Caudate nucleus (tissue), 63 donors: ENCODE measurements at places on chromosomes 16 and 17.
A peak's percentile ranks its signal among the peaks of the same experiment; 100 is the strongest.

- DNase-seq: no peak
Observed at GRCh38 chr17:58176200-58176599, 9.4 kb downstream of the OR4D2 start.

DNA sequence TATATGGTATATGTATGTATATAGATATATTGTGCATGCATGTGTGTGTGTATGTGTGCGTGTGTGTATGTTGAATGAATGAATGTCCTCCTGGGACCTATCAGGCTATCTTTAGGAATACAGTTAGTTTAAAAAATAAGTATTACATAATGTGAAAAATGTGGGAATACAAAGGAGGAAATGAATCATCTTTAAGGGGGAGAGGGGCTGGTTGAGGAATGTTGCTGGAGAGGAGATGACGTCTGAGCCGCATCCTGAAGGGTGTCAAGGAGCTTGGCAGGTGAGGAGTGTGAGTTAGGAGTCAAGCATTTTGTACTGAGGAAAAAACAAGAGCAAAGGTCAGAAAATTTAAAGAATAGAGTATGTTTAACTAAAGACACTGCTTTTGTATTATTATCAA lies 62.4 kb upstream of the NLK start:
- no peak for DNase-seq

- DNase-seq: no peak
Observed at GRCh38 chr17:77873500-77874302, 84.8 kb upstream of the TNRC6C start.

GRCh38 chr17:17810084-17810894 lies 26.5 kb downstream of the SREBF1 start:
- no peak for DNase-seq

DNA sequence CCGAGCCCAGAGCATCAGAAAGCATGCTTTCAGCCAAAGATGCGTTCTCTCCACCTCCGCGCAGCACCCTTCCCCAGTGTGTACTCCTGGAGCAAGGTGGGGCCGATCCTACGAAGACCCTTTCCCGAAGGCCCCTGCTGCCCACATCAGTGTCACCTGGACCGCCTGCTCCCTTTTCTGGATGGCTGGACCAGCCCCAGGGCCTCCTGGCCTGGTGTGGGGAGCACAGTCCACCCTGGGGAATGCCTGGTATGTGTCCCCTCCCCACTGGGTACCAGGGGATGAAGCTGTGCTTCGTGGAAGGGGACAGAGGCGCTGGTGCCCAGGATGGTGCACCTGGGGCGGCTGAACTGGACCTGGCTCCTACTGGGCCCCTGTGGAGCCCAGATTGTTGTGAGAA lies 173.8 kb downstream of the SEC14L1 start:
- no peak for DNase-seq

DNA sequence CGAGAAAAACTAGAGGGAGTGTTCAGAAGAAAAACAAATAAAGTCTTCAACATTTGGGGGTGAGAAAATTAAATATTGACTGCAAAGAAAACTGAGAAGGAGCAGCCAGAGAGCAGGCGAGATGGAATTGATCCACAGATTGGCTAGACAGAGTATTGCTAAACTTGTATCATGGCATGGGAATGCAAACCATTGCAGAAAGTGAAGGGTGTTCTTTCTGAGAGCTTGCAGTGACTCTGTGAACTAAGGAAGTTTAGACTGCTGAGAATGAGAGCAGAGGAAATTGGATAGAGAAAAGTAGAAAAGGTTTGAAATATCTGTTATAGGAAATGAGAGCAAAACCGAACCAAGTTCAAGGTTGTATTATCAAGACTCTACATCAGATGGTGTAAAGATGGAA lies 191.5 kb downstream of the HS3ST3A1 start:
- no peak for DNase-seq

- DNase-seq: no peak
Observed at GRCh38 chr16:46991729-46992704, 18.5 kb upstream of the DNAJA2 start.

DNA sequence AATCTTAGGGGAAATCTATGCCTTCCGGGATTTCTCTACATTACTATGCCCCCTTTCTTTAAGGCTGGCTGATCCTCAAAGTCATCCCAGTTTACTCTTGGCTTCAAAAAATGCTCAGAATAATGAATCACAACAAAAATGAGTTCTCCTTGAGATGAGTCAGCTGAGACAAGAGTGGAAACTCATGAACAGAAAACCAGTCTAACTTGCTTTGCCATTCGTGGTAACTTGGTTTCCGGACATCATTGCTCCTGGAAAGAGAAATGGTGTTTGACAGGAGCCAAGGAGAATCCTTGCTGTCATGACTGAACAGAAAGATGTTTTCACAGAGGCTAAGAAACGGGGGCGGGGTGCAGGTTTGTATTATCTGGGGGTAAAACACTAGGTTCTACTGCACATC lies 435.6 kb upstream of the DYNLRB2 start:
- DNase-seq: no peak

GRCh38 chr17:81092518-81093095 lies 57.7 kb downstream of the BAIAP2 start:
- no peak for DNase-seq

- DNase-seq: no peak
Observed at GRCh38 chr17:41919840-41920579, 1.3 kb upstream of the ACLY start.

DNA sequence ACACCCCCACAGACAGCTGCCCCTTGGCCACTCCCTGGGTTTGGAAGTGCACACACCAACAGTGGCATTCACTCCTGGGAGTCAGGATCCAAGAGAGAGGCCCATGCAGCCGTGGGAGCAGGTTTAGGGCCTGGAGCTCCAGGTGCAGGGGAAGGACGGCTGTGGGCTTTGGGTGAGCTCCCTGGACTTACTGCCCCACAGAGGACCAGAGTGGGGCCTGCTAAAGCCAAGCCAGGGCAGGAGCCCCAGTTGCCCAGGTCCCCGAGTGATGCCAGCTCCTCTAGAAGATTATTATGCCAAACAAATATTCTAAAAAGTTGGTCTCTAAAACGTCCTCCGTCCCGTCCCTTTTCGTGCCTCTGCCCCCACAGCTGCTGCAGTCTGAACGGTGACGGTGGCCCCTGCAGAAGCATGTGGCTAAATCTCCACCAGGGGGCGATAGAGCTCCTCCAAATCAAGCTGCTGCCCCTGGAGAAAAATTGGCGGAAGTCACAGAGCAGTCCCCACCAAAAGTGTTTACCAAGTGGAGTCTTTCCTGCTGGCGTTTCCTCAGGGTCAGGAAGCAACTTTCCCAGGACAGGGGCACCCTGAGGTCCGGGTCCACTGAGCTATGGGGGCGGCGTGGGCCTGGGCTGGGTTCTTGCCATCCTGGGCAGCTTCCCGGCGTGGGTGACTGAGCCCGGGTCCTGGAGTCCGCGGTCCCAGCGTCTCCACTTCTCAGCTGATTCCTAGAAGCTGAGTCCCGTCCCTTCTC lies 4.2 kb downstream of the ARMC7 start:
- peak; percentile 78 for DNase-seq

DNA sequence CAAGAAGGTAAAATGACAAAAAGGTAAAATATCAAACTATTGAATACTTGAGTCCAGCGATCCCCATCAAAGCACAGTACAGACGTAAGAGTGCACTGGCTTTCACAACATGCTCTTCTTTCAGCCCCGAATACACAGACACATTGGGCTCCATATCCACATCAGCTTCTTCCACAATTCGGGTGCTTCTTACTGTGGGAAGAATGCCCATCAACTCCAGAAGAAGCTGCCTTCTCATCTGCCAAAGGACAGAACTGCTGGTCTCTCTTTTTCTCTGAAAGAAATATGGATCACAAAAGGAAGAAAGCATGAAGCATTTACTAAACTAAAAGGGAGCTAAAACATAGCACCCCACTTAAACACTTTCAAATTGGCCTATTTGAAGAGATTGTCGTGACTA lies 20.4 kb downstream of the INTS2 start:
- DNase-seq: no peak

DNA sequence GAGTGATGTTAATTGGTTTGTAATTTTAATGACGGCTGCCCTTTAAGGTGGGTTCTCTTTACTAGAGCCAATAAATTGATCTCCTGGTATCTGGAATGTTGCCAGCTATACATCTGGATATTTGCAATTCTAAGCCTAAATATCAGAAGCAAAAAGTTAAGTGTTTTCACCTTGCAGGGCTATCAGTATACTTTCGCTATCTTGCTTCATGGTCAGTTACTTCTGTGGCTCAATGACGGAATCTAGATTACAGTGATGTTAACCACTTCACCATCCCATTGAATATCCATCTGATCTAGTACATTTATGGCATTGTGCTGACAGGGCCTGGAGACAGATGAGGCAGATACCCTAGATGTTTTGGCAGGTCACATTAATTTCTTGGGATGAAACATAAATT lies 28.3 kb downstream of the CCL4 start:
- no peak for DNase-seq

DNA sequence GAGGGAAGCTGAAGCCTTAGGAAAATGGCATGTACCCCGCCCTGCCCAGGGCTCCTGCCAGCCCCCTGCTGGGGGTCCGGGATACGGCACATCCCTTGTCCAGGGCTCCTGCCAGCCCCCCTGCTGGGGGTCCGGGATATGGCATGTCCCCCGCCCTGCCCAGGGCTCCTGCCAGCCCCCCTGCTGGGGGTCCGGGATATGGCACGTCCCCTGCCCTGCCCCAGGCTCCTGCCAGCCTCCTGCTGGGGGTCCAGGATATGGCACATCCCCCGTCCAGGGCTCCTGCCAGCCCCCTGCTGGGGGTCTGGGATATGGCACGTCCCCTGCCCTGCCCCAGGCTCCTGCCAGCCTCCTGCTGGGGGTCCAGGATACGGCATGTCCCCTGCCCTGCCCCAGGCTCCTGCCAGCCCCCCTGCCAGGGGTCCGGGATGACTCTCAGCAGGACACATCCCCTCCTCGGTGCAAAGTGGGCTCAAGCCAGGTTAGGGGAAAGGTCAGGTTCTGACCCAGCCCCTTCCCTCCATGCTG lies 43.2 kb downstream of the RPH3AL start:
- no peak for DNase-seq

GRCh38 chr16:20768818-20769217 lies 5.0 kb downstream of the ACSM3 start:
- no peak for DNase-seq

- no peak for DNase-seq
Observed at GRCh38 chr16:89422527-89422904, 67.8 kb downstream of the ANKRD11 start.

DNA sequence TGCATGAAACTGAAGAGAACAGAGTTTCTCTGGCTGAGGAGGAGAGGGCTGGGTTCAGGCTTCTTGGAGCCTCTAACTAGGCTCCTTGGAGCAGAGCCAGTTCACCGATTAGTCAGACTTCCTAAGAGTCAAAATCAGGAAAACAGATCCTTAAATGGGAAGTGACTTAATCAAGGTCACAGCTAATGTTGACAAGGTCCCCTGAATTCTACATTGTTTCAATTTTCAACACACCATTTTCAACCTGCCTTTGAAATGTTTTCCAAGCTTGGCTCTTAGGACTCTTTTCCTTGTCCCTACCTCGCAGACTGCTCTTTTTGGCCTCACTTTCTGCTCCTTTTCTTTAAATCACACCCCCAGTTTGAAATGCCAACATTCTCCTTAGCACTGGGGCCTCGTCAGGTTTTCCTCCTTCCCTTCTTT lies 16.3 kb downstream of the MYL4 start:
- no peak for DNase-seq

- DNase-seq: peak; percentile 11
Observed at GRCh38 chr16:47142821-47143676, 696 bp downstream of the NETO2 start.

DNA sequence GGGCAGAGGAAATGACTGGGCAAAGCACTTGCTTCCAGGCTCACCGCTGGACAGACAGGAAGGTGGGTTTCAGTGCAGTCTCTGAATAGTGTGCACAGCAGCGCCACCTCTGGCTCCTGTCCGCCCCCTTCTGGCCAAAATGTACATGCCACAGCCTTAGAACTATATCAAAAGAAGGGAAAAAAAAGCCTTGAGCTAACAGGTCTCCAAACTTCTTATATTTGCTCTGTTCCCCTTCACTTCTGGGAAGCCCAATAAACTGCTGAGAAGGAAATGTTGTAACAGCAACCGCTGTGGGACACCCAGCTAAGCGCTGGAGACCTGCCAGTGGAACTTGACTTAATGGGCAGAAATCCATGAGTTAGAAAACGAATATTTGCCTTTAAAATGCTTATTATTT lies 17.5 kb downstream of the COG7 start:
- peak; percentile 16 for DNase-seq

DNA sequence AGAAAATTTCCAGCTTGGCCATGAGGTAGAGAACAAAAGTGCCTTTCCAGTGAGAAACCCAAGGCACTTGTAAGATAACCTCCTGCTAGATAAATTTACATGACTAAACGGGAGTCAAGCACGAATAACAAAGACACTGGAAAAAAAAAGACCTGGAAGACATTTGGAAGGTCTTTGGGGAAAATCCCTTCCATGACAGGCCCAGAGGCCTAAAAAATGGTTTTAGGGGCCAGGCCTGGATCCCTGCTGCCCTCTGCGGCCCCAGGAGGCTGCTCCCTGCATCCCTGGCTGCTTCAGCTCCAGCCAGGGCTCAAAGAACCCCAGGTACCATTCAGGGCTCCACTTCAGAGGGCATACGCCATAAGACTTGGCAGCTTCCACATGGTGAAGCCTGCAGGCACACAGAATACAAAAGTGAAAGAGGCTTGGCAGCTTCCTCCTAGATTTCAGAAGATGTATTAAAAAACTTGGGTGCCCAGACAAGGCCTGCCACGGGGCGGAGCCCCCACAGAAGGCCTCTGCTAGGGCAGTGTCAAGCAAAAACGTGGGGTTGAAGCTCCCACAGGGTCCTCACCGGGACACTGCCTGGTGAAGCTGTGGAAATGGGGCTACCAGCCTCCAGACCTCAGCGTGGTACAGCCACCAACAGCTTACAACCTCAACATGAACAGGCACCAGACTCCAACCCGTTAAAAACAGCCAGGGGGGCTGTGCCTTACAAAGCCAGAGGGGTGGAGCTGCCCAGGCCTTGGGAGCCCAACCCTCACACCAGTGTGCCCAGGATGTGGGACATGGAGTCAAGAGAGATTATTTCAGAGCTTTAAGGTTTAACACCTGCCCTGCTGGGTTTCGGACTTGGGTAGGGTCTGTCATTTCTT lies 77.1 kb downstream of the SDK2 start:
- no peak for DNase-seq

DNA sequence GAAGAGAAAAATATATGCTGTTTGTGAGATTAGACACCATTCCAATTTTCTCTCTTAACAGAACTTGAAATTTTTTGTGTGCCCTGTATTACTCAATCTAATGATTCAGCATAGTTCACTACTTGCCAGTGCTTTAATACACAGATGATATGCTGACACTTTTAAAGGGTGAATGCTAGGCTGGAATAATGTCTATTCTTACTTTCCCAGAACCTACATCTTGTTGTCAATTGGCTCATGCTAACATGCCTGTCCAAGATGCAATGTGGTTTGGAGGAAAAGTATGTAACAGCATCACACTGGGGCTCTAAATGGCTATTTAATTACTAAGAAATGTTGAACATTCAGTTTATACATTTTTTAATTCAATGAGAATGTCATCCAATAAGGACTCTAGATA lies 7.6 kb upstream of the MAP2K6 start:
- no peak for DNase-seq
